ENCODE measurements at places on chromosomes 11 and 22.

GRCh38 chr11:65151331-65151899 is 17.1 kb upstream of the SYVN1 start:
- DNase-seq, result no peak

DNA sequence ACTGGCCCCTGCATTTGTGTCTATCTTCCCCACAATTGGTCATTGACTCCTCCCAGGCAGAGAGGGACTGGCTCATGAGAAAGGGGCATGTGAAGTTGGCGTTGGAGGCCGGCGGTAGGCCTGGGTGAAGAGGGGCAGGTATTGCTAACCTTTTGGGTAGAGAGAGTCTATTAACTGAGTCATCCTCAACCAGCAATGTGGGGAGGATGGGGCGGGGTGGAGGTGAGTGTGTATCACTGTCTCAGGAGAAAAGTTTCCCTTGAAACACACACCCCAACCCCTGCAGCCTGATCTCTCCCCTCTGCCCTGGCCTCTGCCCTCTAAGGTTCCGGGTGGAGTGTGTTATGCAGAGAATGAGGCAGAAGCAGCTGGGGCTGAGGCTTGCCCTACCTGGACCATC is 60.1 kb upstream of the PHF21B start:
- no peak for DNase-seq

DNA sequence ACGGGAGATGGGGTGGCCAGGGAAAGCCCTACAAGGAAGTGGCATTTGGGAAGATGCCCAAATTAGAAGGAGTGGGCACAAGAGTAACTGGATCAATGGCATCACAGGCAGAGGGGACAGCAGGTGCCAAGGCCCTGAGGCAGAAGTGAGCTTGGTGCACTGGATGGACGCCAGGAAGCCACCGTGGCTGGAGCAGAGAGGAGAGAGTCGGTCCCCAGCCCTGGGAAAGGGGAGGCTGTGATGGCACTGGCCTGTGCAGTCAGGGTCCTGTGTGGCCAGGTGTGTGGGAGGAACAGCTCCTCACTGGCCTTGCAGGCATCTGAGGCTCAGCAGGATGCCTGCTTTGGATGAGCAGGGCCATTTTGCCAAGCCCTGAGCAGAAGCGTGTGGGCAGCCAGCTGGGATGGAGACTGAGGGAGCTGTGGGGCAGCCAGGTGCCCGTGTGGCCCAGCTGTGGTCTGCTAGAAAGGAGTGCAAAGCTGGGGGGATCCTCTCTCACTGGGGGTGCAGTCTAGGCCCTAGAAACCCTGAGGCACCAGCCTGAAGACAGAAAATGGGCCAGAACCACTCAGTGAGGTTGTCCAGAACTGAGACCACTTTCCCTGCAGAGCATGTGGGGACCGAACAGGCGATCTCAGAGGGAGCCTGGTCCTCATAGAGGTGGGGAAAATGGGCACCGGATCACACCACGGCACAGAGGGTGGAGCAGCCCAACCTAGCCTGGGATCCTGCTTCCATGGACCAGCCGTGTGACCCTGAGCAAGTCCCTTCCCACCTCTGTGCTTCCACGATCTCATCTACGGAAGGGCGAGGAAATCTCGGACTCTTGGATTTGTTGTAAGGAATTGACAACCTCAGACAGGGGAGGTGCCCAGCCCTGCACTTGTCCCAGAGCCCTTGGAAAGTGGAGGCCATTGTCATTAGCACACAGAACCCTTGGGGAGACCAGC is 78.6 kb upstream of the RTL6 start:
- no peak for DNase-seq

GRCh38 chr22:34035209-34035608 is 114.9 kb upstream of the LARGE1 start:
- DNase-seq, result no peak

DNA sequence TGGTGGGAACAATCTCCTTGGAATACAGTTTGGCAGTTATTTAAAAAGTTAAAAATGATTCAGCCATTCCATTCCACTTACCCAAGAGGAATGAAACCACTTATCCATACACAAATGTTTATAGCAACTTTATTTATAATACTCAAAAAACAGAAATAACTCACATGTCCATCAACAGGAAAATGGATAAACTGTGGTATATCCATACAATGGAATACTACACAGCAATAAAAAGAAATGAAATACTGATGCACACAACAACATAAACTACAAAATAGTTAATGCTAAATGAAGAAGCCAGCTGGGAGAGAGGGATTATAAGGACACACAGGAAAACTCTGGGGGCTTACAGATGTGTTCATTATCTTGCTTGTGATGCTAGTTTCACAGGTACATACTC is 64.7 kb downstream of the FCHSD2 start:
- no peak for DNase-seq

DNA sequence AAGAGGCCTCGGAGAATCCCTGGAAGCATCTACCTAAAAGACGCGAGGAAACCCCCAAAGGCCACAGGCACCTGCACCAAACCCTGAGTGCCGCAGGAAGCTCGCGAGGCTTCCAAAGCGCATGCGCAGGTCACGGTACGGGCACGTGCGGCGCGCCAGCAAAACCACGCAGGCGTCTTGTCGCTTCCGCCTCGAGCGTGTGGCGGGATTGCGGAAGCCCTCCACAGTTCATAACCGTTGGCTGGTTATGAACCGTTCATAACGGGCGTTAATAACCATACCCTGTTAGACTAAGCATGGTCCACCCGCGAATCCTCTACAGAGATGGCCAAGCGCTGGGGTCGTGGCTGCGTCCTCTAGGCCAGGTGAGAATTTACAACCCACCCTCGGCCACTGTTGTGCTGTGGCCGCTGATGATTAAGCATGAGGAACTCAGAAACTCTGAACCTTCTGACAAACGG is 46.4 kb downstream of the MORC2 start:
- no peak for DNase-seq

GRCh38 chr11:63567044-63567840 is 4.1 kb upstream of the PLAAT2 start:
- DNase-seq, result peak; percentile 50

DNA sequence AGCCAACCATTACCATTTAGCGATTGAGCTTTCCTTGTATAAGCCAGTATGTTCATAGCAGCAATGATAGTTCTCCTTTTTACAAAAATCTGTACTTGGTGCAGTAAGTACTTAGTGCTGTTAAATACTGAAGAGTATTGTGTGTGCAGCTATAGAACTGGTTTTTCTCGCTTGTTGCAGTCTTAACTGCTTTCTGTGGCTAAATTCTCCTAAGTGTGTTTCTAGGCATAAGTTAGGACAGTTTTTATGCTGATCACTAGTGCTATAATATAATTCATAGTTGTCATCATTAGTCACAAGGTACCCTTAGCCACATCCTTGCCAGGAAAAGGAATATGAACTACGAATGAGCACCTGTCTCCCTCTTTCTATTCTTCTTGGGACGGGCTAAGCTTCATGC is 107.7 kb downstream of the GRAMD1B start:
- DNase-seq, result no peak

- DNase-seq, result no peak
Measured at GRCh38 chr22:42646569-42647525, 2.3 kb downstream of the CYB5R3 start.

GRCh38 chr11:13341026-13341425 is 63.4 kb downstream of the BMAL1 start:
- DNase-seq, result no peak

DNA sequence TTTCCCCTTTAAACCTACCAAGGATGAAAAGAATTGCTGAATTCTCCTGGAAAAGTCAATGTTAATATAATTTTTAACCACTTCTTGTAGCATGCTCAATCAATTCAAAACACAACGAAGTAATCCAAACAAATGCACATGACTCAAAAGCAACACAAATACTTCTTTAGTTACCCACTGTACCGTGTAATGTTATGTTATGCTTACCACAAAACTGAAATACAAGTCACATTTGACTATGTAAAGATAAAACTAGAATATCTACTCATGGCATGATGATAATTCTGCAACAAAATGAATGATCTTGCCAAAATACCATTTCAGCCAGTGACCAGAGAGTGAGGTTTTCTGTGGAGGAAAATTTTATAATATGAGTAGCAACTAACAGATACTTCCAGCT is 587.0 kb downstream of the DLG2 start:
- DNase-seq, result no peak

- no peak for DNase-seq
Measured at GRCh38 chr22:30416403-30416802, 9.2 kb upstream of the MTFP1 start.

DNA sequence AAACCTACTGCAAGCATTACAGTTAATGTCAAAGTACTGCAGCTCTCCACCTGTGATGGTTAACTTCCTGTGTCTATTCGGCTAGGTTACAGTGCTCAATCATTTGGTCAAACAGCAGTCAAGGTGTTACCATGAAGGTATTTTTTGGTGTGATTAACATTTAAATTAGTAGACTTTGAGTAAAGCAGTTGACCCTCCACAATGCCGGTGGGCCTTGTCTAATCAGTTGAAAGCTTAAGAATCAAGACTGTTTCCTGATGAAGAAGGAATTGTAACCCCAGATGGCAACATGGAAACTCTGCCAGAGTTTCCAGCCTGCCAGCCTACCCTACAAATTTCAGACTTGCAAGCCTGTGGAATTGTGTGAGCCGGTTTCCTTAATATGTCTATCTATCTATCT is 683.9 kb downstream of the BRD1 start:
- no peak for DNase-seq

GRCh38 chr11:45411228-45411946 is 125.2 kb upstream of the SYT13 start:
- DNase-seq, result no peak

- no peak for DNase-seq
Measured at GRCh38 chr11:121426476-121427399, 25.4 kb upstream of the SORL1 start.

DNA sequence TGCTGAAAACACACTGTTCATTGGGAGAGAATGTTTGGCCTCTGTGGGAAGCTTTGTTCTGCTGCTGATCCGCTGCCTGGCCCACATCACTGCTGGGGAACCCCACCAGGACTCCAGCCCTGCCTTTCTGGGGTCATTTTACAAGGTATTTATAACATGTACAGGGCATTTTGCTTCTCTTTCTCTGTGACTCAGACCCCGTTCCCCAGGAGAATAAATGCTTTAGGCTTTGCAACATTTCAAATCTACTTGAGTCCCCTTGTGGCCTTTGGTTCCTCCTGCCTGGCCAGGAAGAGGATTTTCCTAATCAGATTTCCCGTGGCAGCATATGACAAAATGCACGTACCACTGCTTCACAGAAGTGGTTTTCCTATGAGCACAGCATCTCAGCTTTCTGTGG is 43.0 kb downstream of the BTG4 start:
- no peak for DNase-seq

GRCh38 chr11:101458161-101458560 is 125.6 kb downstream of the TRPC6 start:
- no peak for DNase-seq

DNA sequence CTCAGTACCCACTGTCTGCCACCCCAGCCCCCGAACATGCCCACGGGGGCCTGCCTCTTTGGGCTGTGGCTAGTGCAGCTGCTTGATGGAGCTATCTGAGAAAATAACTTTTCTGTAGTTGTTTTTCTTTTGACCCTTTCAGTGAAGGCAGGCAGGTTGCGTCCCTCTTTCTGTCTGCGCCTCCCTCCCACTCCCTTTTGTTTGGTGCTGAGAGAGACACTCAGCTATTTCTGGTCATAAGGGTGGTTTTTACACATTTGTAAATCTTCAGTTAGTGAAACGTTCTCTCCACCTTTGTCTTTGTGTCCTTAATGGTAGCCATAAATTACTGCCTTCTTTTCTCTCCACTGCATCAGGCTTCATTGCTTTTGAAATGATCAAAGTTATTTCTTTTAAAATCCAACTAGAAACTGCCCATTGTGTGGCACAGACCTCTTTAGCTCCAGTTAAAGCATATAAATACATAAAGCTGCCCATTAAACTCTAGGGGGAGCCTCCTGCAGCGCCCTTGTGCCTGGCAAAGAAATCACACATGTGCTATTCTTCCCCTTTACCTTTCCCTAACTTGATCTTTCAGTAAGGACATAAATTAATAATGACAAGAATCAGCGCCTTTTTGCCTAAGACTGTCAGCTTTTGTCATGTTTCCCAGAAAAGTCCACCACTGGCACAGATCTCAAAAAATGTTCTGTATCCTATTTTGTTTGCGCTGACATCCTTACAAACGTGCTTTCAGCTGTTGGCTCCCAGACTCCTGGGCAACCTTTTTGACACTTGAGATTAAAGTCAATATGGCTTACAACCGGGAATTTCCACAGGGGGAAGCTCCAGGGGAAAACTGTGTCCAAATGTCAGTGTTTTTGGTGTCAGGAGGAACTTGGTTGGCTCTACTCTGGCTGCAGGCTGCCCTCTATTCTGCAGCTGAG is 1.7 kb upstream of the SCUBE2 start:
- no peak for DNase-seq

DNA sequence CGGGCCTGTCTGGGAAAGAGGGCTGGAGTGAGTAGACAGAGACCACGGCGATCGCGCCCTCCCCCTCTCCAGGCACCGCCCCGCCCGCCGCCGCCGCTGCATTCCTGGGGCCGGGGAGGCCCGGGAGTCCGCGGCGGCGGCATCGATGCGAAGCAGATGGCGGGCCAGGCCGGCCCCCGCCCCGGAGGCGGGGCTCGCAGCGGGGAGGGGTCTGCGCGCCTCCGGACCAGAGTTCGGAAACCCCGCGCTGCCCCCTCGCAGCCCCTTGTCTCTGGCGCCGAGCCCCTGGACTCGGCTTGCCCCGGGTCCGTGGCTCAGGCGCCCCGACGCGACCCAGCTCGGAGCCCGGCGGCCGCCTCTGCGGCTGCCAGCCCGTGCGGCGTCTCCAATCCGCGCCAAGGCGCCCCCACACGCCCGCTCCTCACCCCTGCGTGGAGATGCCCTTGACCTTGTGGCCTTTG is 1.3 kb downstream of the SCARF2 start:
- DNase-seq, result no peak

DNA sequence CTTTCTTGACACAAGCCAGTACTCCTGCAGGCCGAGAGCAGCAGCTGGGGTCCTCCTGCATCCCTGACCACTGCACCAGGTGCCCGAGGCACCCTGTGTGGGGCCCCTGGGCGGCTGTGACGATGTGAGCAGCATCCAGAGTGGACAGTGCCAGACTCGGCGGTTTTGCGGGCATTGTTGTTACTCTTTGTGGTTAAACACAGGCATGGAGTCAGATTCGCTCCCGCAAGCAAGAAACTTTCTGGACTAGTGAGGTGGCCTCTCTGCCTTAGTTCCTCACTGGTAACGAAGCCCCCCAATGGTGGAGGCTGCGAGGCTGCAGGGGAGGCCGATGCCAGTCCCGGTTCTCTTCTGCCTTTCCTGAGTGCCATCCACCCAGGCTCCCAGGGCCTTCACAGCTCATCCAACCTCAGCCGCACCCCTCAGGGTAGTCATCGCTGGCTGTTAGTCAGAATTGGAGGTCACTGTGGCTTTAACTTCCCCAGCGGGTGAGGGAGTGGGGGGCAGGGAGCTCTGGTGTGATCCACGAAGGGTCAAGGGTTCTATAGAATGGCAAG is 3.7 kb upstream of the CLDN5 start:
- no peak for DNase-seq

- DNase-seq, result no peak
Measured at GRCh38 chr22:47090591-47091245, 328.3 kb downstream of the TBC1D22A start.

- DNase-seq, result no peak
Measured at GRCh38 chr11:99519095-99519494, 498.3 kb downstream of the CNTN5 start.

- no peak for DNase-seq
Measured at GRCh38 chr22:36239150-36239400, 252 bp downstream of the APOL2 start.
